ENCODE measurements at places on chromosomes 3 and 15.

DNA sequence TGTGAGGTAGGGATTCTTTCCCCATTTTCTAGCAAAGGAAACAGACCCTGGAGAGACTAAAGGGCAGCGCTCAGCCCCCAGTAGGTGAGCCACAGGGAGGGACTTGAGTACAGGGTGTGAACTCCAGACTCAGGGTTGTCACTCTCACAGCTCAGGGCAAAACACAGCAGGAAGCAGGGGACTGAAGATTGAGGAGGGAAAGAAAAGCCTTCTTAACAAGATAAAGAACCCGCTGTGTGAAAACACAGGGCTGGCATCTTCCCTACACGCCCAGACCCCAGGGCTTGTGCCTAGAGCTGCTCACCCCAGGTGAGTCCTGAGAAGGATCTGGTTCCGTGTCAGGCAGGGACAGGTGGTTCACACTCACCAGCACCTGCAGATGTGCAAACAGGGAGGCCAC is 59.6 kb downstream of the ABTB1 start:
- DNase-seq: no peak

- DNase-seq: peak; percentile 10
These were observed 533.0 kb upstream of the SEMA6D start for GRCh38 chr15:47184003-47184907.

DNA sequence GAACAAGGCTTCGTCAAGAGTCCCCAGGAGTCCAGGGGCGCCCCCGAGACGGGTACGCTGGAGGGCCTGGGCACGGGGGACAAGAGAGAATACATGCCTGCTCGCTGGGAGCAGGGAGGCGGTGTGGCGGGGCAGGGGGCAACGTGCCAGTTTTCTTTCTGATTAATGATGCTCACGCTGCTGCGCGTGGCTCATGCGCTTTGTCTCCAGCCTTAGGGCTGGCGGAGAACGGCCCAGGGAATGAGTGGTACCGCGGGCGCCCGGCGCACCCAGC is 408 bp upstream of the ARPP21 start:
- no peak for DNase-seq

DNA sequence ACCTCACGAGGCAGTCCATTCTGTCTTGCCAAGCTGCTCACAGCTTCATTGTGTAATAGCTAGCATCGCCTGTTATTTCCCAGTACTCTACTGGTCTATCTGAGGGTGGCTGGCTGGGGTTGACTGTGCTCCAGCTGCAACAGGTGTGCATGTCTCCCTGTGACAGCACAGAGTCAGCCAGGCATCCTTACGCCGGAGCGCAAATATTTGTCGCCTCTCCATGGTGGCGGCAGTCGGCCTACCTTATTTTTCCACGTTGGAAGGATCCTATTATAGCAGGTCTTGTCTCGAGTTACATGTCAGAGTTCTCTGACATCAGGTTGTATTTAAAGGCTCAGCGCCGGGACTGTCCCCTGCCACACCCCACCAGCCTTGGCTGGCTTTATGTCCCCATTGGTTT is 307.1 kb downstream of the TLE3 start:
- no peak for DNase-seq

DNA sequence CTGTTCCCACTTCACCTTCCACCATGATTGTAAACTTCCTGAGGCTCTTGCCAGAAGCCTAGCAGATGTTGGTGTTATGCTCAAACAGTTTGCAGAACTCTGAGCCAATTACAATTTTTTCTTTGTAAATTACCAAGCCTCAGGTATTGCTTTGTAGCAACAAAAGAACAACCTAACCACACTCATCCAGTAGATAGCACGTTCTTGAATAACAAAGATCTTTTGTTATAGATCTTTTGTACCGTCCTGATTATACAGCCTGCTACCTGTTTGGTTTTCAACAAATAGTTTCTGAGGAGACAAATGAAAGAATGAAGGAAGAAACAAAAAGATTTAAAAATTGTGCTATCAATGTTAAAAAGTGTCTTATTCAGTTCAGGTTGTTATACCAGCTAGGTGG is 474.7 kb upstream of the ALCAM start:
- DNase-seq: no peak

GRCh38 chr3:11588755-11589154 is 55.0 kb downstream of the VGLL4 start:
- no peak for DNase-seq

DNA sequence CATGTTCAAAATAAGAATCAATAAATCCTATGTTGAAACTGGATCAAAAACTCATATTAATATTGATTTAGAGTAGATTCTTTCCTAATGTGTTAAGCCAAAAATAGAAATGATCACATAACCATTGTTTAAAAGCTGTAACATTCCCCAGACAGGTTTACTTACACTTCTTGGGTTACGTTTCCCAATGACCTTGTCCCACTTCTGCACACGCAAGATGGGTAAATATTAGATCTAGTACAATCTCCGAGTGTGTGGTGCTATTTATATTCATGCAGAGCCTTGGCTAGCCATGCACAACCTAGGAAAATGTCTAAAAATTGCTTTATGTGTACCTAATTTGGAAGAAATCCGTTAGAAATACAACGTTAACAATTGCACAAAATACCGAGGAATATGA is 39.6 kb downstream of the ERC2 start:
- no peak for DNase-seq

DNA sequence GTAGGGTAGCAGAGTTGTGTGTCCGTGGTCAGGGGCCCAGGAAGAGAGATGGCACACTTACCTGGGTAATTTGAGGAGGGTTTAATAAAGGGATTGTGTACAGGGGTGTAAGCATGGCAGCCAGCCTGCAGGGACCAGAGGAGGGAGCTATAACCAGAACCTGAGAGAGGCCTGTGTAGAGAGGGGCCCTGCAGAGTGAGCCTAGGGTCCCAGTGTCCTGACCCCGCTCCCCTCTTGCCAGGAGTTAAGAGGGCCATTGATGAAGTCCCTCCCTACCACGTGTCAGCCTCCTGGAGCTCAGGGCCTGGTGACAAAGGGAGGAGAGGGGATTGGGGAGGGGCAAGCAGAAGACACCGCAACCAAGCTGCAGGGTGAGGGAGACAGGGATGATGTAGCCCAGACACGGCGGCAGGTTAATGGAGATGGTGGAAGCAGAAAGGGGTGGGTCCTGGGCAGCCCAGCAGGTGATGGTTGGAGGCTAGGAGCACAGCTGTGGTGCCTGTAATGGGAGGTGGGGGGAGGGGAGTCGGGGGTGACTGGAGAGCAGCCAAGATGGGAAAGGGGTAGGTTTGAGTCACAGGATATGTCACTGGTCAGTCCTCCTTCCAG is 165.4 kb upstream of the TOPAZ1 start:
- no peak for DNase-seq

- no peak for DNase-seq
These were observed 13.9 kb downstream of the YEATS2 start for GRCh38 chr3:183711516-183711915.

DNA sequence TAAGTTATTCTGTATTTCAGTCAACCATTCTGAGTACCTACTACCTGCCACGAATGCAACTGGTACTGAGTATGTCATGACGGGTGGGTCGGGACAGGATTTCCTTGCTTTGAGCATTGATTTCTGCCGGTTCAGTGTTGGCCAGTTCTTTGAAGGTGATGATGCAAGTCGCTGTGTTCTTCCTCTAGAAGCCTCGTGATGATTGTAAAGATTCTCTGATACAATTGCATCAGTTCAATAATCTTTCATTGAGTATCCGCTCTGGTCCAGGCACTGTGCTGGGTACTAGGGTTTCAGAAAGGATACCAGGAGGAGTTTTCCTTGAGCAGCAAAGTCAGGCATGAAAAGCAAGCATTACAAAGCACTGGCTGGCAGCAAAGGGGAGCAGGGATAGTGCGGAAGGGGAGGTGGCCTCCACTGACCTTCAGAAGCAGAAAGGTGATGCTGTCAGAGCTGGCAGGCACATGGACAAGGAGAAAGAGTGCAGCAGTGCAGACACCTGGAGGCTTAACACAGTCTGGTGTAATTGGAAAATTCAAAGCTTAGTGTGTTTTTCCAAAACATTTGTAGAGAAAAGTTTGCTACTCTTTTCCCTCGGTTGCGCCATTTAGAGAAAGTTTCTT is 100.1 kb downstream of the RPL39L start:
- no peak for DNase-seq

DNA sequence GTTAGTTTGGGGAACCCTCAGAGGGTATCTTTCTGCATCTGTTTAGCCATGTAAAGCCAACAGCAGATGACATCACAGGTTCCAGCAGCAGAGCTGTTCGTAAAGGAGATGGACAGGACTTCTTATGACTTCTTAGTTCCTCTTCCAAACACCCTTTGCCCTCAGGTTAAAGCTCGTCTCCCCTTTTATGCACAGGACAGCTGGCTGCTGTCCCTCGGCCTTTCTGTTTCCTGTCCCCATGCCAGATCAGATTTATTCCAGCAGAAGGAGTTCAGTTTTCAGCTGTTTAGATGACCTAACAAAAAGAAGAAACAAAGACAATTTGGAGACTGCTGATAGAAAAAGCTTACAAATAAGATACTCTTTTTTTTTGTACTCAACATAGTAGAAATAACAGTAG is 45.1 kb downstream of the SEC22A start:
- no peak for DNase-seq

- no peak for DNase-seq
These were observed 38.5 kb downstream of the HMCES start for GRCh38 chr3:129317014-129317771.

GRCh38 chr15:51375966-51376640 is 34.6 kb downstream of the GLDN start:
- no peak for DNase-seq

DNA sequence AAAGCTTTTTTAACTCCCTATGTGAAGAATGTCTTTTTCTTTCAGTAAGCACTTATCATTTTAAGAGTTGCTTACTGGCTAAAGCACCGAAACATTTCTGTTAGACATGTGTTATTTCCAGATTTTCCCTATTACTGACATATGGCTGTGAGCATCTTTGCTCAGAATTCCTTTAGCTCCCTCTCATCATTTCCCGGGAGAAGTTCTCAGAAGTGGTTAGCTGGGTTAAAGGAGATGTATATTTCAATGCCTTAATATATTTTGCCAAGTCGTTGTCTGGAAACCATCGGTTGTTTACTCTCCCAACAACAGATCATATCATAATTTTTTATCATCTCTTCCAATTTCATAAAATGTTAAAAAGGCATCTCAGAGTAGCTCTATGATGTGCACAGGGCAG is 396.5 kb downstream of the OCA2 start:
- DNase-seq: no peak

- no peak for DNase-seq
These were observed 172.6 kb upstream of the UMPS start for GRCh38 chr3:124557433-124558232.

- no peak for DNase-seq
These were observed 278.4 kb downstream of the UACA start for GRCh38 chr15:70484993-70485392.

DNA sequence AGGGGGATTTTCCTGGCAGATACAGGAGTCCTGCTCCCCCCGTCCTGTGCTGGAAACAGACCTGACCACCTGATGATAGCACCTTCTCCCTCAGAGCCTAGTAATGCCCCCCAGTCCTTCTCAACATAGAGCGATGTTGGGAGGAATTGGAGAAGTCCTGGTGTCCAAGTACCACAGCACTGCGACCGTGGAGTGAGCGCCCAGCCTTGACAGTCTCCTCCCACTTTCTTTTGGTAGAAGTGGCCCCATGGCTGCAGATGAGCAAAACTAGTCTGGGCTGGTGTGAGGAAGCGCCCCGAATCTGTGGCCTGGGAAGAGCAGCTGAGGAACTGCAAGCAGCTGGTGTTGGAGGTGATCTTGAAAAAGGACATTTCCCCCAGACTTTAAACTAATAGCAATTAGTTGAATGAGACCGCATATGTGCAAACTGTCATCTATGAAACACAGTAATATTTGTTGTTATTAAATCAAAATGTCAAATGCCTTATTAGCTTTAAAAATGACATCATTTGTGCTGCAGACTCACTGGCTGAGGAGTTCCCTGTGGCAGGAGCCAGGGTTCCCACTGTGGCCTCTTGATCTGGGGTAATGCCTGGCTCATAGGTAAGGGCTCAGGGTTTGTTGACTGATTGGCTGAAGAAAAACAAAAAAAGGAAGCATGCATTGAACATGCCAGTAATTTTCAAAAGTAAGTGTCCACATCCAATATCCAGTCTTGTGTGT is 121.8 kb downstream of the CACNA2D3 start:
- no peak for DNase-seq

DNA sequence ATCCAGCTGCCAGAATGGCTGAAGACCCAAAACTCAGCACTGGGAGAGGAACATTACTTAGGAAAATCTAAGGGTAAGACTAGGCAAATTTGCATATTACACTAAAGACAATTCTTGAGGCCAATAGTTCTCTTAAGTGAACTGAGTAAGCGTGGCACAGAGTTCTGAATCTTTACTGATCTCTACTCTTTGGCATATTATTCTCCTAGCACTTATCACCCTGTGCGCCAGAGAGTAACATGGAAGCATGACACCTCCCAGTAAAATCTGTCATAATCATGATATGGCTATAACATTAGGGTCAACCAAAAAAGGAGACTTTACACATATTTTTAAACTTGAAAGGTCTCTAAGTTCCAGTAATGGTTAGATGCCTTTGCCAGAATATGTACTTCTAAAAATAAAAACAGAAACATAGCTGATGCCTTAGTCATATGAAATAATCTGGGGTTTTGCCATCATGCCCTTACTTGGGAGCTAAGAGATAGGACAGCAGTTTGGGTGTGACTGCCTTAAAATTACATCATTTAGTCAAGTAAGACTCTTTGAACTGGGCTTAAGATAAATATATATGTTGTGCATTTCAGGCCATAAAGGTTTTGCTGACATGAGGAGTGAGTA is 290.5 kb downstream of the PLCL2 start:
- no peak for DNase-seq

GRCh38 chr15:39267685-39268084 is 313.2 kb upstream of the THBS1 start:
- DNase-seq: no peak

DNA sequence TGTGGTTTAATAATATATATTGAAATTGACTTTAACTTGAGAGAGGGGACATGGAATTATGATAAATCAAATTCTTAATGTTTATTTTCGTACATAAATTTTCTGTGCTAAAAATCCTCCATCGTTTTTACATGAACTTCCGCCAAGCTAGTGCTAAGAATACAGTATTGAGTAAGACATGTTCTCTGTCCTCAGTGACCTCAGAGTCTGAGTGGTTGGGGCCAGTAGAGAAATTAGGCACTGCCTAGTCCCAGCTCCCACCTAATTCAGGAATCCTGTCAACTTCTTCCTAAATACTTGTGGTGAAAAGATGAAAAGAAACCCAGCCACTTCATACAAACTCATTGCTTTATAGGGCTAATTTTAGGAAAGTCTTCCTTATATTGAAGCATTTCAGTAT is 110.3 kb downstream of the PPP2R3A start:
- DNase-seq: no peak

DNA sequence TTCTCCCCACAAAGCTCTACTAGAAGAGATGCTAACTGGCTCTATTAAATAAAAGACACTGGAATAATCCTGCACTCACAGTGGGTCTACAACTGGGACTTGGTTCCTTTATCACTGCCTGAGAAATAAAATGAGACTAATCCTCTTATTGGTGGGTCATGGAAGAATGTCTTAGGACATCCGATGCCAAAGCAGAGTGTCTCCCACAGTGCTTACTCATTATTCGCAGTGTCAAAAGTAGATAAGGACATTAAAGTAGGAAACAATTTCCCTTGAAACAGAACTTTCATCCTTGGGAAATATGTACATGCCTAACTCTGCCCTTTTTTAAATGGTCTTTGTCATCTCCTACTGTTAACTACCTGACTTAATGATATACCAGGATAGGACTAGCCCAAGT is 71.5 kb downstream of the GSK3B start:
- DNase-seq: no peak
